ENCODE measurements at places on chromosomes 13 and 19.

- DNase-seq = no peak
Measured at GRCh38 chr13:97441368-97441767, 7.4 kb downstream of the RAP2A start.

DNA sequence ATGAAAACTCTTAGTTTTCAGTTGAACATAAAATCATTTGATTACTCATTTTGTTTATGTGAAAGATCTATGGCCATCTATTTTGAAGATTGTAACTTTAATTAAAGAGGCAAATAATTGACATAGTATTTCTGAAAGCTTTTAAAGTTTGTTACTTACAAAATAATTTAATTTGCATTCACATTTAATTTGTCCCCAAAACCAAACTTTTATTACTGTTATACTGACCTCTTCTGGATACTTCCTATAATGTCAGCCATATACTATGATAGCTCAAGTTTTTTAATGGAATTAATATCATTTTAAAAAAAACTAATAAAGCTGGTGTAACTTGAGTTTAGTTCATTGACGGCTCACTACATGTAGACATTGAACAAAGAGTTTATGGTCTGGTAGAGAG lies 4.9 kb upstream of the SGCG start:
- no peak for DNase-seq

DNA sequence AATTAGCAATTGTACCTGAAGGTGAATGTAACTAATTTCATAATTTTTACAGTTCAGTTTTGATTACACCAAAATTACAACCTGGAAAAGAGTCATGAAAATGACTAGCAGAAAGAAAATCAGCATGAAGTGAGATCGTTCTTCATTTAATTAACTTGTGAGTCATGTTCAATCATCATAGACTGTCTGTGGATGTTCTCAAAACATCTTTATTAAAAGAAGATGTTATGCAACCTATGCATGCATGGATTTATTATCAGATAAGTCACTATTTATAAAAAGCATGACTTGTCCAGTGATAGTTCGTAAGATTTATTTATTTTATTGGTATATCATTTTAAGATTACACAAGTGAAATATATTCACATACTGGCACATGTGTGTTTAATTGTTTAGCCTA lies 245.9 kb downstream of the ITGBL1 start:
- no peak for DNase-seq

GRCh38 chr19:28234637-28235036 lies 978.3 kb downstream of the UQCRFS1 start:
- DNase-seq = no peak

GRCh38 chr13:110359840-110360301 lies 52.8 kb downstream of the COL4A2 start:
- no peak for DNase-seq

DNA sequence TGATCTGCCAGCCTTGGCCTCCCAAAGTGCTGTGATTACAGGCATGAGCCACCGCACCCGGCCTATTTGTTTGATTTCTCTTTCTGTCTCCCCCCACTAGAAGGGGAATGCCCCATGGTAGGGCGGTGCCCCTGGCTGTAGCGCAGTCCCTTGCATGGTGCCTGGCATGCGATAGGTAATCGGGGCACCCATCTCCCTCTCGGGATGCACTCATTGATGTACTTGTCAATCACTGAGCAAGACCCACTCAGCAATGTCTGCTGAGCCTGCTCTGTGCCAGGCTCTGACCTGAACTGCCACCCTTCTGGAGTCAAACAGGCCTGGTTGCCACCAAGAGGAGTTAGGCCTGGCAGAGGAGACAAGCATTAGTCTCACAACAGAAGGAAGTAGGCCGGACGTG lies 19.8 kb downstream of the DNM2 start:
- DNase-seq = no peak

GRCh38 chr13:41751734-41752445 lies 209.0 kb downstream of the VWA8 start:
- DNase-seq = no peak

DNA sequence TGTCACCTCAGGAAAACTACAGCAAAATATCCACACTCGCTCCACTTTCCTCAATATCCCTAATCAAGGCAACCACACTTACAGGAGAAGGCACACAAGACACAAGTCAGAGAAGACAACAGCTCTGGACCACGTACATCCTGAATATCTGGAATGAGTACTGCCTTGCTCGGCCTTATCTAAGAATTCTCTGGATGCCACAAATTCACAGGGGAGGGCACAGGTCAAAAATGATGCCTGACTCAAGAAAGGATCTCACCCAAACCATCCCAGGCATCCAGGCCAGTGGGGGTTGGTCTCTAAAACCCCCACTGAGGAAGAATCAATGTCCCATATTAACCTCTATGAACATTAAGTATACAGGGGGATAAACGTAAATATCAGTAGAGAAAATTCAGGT lies 29.9 kb downstream of the ATP7B start:
- no peak for DNase-seq

DNA sequence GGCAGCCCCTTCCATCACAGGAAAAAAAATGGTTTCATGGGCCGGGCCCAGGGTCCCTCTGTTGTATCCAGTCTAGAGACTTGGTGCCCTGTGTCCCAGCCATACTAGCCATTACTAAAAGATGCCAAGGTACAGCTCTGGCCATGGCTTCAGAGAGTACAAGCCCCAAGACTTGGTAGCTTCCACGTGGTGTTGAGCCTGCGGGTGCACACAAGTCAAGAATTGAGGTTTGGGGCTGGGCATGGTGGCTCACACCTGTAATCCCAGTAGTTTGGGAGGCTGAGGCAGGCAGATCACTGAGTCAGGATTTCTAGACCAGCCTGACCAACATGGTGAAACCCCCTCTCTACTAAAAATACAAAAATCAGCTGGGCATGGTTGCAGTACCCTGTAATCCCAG lies 214.3 kb downstream of the LIG4 start:
- no peak for DNase-seq

GRCh38 chr19:1105008-1105872 lies 1.4 kb downstream of the GPX4 start:
- peak; percentile 91 for DNase-seq

DNA sequence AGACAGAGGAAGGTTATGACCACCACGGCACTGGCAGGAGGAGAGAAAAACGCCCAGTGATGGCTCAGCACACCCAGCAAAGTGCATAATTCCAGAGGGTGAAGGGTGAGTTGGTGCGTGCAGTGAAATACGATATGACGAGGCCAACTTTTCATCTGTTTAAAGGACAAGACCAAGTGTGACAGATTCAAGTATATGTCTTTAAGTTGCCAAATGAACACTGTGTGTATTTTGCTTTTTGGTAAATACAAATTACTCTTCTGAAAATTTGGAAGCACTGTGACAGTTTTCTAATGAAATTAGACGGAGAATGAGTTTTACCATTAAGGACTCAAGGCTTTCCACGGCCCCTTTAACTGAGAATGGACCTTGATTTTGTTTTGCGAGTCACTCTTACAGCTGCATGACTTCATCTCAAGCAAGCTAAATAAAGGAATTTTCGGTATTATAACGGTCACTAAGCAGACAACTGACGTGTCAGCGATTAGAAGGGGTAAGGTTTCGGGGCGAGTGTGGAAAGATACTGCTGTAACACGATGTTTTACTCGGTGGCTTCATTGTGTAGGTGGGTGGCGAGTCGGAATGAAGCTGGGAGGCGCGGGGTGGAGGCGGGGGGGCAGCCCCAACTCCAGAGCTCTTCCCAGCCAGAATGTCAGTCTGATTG lies 22.8 kb downstream of the COL4A2 start:
- DNase-seq = no peak

DNA sequence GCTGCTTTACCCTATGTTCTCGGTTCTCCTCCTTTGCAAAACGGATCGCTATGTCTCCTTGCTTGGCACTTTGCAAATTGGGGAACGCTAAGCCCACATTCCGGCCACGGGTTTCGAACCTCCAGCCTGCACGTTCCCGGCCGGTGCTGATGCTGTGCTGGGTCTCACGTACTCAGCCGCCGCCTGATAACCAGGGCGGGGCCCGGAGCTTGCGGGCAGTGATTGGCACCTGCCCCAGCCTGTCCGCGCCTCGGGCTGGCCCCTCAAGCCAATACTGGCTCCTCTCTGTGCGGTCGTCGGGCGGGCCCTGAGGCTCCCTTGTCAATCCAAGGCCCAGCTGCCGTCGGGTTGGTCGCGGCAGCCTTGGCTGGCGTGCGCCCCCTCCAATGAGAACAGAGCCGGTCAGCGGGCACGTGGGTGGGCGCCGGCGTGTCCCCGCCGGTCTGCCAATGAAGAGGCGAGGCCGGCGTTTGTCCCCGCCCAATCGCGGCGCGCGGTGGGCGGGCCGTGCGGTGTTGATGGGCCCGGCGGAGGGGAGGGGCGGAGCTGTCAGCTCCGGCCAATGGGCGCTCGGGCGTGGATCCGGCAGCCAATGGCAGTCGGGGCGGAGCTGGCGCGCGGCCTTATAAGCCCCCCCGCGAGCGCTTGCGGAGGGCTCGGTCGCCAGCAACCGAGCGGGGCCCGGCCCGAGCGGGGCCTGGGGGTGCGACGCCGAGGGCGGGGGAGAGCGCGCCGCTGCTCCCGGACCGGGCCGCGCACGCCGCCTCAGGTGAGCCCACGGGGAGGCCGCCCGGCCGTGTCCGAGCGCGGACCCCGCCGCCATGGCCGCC lies at the start of gene KDM4B:
KDM4B (plus strand) TSS at position 652 of the 830 bp plus-strand sequence. CDS start 63,778 bp downstream, outside the sequence.
- peak; percentile 100 for DNase-seq

GRCh38 chr19:56110515-56111448 lies 10.3 kb downstream of the ZNF787 start:
- peak; percentile 75 for DNase-seq

- peak; percentile 40 for DNase-seq
Measured at GRCh38 chr19:45358213-45358792, 12.1 kb downstream of the ERCC2 start.

- DNase-seq = no peak
Measured at GRCh38 chr19:5313307-5313706, 27.3 kb downstream of the PTPRS start.

GRCh38 chr13:41312176-41312500 lies 1.1 kb downstream of the NAA16 start:
- peak; percentile 30 for DNase-seq

DNA sequence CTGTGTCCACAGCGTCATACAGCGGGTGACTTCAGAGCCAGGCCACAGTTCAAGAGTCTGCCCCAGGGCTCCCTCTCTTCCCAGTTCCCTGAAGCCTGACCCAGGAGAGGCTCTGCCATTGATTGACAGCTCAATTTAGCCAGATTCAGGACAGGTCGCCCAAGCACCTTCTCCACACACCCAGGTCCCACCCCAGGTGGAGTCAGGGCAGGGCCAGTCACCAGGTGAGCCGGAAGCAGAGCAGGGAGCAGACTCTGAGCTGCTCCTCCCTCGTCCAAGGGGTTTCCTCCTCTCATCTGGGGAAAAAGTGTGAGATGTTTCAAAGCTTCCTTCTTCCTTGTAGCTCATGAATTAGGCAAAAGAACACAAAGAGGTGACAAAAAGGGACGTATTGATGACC lies 5.6 kb downstream of the CEACAM7 start:
- no peak for DNase-seq

GRCh38 chr19:7981199-7981598 lies 24.2 kb downstream of the ELAVL1 start:
- no peak for DNase-seq

DNA sequence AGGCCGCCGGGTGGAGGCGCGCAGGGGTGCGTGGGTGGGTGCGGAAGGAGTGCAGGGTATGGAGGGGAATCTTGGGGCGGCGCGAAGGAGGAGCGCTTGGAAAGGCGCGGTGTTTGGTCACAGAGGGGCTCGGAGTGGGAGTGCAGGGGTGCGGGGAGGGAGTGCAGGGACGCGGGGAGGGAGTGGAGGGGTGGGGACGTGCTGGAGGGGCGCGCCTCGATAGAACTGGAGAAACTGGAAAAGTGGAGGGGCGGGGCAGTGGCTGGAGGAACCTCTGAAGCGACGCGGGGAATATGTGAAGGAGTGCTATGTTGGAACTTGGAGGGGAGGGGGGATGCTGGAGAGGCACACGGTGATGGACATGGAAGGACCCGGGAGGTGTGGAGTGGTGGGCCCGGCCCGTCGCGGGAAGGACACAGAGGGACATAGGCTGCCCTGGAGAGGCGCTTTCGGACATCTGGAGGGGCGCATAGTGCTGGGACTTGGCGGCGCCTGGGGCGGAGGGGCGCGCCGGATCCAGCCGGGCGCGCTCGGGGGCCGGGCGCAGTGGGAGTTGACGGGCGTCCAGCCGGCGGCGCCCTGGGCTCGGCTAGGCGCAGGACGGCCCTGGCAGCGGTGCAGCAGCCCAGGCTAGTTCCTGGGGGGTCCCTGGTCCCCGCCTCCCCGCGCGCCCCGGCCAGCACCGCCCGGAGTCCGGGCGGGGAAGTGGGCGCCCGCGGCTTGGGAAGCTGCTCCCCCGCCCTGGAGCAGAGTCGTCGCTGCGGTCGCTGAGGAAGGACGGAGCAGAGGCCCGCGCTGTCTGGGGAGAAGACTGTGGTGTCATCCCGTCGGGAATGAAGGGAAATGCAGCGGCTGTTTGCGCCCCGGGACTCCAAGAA lies 20.8 kb upstream of the SGCG start:
- peak; percentile 83 for DNase-seq

GRCh38 chr13:39403106-39403505 lies 199.9 kb downstream of the LHFPL6 start:
- DNase-seq = no peak

GRCh38 chr19:13699786-13700185 lies 64.5 kb upstream of the MRI1 start:
- DNase-seq = no peak

DNA sequence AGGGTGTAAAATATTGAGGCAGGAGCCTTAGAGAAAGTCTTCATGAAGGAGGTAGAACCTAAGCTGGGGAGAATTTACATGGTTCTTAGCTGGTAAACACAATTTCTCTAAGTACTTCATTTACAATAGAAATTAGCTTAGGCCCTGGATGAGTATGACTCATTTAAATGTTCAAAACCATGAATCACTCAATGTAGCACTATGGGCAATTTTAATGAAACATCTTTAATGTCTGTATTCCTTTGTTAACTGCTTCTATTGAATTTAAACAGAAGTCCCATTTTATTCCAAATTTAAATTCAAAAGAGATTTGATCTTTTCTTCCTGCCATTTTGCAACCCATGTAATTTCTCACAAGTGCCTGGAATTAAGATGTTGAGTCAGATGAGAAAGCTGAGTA lies 252.1 kb downstream of the RFC3 start:
- no peak for DNase-seq

- DNase-seq = no peak
Measured at GRCh38 chr13:27257233-27257568, 5.8 kb downstream of the RPL21 start.

GRCh38 chr13:42380420-42381164 lies 108.6 kb downstream of the AKAP11 start:
- DNase-seq = no peak

- peak; percentile 97 for DNase-seq
Measured at GRCh38 chr19:40221858-40222619, 3.9 kb upstream of the TTC9B start.

- no peak for DNase-seq
Measured at GRCh38 chr13:67134417-67135129, 95.6 kb downstream of the PCDH9 start.

GRCh38 chr13:82480415-82480814 lies 1401.9 kb downstream of the SLITRK1 start:
- DNase-seq = no peak
